CD4-positive, alpha-beta T cell treated with Interleukin-6 at 100 ng/mL for 8 hours (primary cell): ENCODE measurements at places on chromosomes 2 and 18.

DNA sequence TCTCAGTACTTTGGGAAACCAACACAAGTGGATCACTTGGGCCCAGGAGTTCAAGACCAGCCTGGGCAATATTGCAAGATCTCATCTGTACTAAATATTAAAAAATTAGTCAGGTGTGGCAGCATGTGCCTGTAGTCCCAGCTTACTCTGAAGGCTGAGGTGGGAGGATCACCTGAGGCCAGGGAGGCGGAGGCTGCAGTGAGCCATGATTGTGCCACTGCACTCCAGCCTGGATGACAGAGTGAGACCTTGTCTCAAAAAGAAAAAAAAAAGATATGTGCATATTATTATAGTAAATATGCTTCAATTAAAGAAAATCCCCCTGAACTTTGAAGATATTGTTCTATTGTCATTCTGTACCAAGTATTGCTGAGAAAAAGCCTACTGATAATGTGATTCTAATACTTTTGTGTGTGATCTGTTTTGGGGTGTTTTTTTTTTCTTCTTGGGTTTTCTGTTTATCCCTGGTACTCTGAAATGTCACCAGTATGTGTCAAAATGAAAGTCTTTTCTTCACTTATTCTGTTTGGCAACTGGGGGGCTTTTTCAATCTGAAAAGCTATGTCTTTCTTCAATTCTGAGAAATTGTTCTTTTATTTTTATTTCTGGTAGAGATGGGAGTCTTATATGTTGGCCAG is 13.2 kb downstream of the NEURL3 start:
- no peak for DNase-seq

DNA sequence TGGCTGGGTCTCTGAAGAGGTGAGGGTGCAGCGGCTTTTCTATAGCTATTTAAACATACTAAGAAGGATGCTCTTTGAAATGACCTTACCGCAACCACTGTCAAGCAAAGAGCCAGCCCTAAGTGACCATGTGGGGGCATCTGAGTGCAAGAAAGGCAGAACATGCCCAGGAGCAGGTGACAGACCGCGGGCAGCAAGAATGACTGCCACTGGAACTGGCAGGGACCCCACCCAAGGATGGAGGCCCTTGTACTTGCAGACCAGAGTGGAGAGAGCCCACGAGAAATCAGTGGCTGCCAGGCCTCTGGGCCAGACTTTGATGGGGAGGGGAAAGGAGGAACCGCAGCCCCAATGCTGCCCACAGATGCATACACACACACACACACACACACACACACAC is 33.1 kb downstream of the DNMT3A start:
- no peak for DNase-seq

GRCh38 chr18:61541673-61542072 is 208.4 kb downstream of the CDH20 start:
- no peak for DNase-seq

- DNase-seq = no peak
These were observed 265.9 kb upstream of the SPHKAP start for GRCh38 chr2:228447266-228447915.

DNA sequence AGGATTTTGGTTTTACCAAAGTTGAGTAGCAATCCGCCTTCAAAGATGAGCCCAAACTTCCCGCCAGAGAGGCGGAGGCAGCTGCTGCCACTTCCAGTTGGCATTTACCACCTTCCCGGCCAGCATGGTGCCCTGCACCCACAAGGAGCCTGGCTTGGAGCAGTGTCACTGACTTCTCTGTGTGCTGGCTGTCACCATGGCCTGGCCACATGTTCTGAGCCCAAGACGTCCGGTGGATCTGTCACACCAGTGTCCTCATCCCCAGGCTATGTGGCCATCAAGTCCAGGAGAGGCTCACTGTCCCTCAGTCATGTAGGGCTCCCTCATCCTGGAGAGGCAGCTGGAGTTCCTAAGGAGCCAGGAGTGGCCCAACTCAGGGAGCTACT is 100.6 kb downstream of the ACKR3 start:
- no peak for DNase-seq
